ENCODE measurements at places on chromosomes 2 and 18.
A peak's percentile ranks its signal among the peaks of the same experiment; 100 is the strongest.

- DNase-seq, result peak; percentile 13
These were observed 18.4 kb upstream of the PIK3C3 start for GRCh38 chr18:41936471-41937134.

GRCh38 chr2:207632575-207633493 lies 7.6 kb upstream of the METTL21A start:
- no peak for DNase-seq

GRCh38 chr2:198441901-198442300 lies 637.5 kb downstream of the PLCL1 start:
- no peak for DNase-seq

GRCh38 chr2:64284751-64285150 lies 140.5 kb upstream of the PELI1 start:
- no peak for DNase-seq

DNA sequence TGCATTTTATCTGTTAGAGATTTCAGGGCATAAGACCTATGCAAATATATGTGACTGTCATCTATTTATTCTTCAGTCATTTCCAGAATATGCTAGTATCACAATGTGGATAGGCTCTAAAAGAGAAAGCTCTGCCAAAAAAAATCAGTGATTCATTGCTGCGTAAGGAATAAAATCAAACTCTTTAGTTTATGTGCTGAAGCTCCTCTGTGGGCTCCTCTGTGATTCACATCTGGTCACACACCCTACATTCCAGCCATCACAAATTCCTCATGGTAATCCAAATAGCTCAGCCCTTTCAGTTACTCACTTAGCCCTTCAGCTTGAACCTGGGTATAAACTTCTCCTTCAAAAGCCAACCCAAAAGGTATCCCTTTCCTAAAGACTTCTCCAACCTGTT lies 21.4 kb downstream of the DLGAP1 start:
- DNase-seq, result no peak

- no peak for DNase-seq
These were observed 45.6 kb upstream of the PCBP1 start for GRCh38 chr2:70041663-70042062.

DNA sequence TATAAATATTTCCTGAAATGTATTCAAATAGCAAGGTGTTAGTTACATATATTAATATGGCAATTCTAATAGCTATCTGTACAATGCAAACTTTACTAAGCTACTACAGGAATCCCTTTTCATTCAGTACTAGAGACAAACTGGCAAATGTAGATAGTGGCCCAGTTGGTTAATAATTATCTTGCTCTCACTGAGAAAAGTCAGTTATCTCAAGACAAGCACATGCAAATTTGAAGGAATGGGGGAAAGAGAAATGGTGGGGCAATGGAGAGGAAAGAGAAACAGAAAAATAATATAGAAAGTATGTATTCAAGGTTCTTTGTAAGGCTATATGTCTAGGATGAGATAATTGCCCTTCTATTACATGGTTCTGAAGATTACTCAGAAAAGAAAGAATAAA lies 280.0 kb downstream of the FIGN start:
- DNase-seq, result no peak

GRCh38 chr18:26479065-26479680 lies 69.2 kb downstream of the KCTD1 start:
- DNase-seq, result no peak

DNA sequence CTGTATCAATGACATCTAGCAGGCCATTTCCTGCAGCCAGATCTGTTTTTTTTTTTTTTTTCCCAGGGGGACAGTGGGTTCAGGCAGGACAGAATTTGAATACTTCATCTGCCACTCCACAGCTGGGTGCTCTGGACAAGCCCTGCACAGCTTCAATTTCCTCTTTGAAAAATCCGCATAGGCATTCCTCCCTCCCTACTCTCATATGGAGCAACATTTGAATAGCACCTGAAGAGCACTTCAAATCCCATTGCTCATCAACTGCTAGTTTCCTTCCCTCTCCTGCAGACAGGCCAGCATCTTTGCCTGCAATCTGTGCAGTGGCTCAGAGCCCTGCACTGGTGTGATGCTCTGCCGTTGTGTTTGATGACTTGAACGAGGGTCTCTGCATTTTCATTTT lies 326.3 kb downstream of the TSN start:
- DNase-seq, result no peak

- no peak for DNase-seq
These were observed 438.2 kb downstream of the EPHA4 start for GRCh38 chr2:221133941-221134340.

GRCh38 chr2:56811401-56811800 lies 627.6 kb downstream of the CCDC85A start:
- no peak for DNase-seq

GRCh38 chr18:57439985-57440330 lies 4.8 kb downstream of the ONECUT2 start:
- DNase-seq, result no peak

DNA sequence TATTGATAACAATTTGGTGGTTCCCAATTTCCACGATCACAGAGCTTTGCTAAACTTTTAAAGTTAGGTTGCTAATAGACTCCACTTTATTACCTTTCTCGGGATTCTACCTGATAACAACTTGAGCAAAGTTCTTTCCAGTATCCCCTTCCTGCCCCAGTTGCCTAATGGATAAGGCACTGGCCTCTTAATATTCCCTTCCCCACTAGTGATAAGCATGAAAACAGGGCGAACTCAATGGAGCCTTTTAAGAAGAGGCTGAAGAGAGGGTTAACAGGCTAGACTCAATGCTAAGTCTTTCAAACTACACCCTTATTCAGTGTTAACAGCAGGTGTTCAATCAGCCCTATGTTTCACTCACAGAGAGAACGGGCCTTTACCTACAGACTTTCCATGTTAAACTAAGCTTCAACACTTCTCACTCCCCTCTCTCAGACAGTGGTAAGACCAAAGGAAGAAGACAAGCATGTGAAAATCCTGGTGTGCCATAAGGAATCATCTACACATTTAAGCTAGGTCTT lies 75.8 kb downstream of the ANKRD44 start:
- no peak for DNase-seq

- no peak for DNase-seq
These were observed 304.1 kb upstream of the FAM98A start for GRCh38 chr2:33903215-33903614.

DNA sequence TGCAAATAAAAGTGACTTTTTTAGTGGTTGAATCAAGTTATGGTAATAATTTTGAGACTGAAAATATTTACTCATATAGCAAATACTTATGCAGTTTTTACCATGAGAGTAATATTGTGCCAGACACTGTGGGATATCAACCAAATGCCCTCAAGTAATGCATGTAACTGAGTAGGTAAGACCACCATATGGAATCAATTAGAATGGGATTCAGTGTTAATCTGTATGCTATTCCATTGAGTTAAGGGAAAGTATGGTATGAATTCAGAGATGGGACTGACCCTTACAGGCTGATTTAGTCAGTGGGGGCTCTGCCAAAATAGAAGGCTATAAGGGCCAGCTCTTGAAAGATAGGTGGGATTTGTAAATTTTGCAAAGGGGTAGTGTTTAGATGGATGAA lies 131.6 kb downstream of the CCDC85A start:
- no peak for DNase-seq

DNA sequence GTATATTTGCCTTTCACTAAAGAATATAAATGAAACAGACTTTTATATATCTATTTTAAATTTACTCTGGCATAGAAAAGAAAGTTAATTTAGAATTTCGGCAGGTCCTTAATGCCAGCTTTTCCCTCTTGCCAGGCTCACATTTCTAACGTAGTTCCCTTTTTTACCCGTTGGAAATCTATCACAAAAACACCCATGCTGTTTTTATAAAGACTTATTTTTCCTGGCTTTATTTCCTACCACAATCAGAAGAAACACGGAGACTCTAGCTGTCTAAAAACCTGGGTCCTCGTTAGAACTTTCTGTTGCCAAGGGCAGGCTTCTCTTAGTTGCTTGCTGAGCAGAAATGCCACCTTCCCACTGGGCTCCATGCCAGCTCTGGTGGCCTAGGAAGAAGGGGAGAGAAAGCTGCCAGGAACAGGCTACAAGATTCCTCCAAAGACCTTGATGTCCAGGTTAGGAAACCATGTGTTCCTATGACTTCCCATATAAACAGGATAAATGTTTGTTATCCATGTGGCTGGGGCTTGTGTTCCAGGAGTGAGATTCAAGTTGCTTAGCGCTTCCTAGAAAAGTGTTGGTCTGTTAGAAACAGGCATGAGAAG lies 17.8 kb upstream of the TMEM18 start:
- DNase-seq, result no peak

GRCh38 chr2:101111917-101112771 lies 39.0 kb downstream of the TBC1D8 start:
- DNase-seq, result no peak

DNA sequence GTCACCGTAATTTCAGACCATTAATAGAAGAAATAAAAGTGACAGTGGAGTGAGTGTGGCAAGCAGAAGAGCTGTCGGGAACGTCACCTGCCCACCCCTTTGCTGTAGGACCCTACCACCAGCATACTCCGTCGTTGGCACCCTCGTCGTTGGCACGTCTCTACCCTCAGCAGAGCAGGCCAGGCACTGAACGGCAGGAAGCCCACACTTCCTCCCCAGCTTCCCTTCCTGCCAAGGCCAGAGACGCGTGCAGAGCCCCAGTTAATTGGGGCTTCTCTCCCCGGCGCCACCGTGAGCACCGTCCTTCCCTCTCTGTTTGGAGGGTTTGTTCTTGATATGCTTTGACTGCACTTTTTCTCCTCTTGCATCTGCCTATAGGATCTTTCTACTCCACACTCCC lies 27.0 kb upstream of the NFATC1 start:
- DNase-seq, result no peak

DNA sequence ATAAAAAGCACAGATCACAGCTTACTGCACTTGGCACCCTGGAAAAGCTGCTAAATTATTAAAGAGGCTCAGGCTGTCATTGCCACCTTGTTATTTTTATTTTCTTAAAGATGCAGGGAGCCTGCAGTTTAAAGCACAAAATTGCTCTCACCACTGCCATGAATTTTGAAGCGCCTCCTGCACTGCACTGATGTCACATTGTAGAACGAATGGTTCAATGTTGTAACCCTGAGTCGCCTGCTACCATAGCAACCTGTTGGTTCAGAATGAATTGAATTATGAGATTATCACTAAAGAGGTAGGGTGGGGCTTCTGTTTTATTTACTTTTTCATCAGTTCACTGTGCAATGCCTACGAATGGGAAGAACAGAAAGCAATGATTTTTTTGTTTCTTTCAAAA lies 16.5 kb downstream of the SCG2 start:
- DNase-seq, result no peak

DNA sequence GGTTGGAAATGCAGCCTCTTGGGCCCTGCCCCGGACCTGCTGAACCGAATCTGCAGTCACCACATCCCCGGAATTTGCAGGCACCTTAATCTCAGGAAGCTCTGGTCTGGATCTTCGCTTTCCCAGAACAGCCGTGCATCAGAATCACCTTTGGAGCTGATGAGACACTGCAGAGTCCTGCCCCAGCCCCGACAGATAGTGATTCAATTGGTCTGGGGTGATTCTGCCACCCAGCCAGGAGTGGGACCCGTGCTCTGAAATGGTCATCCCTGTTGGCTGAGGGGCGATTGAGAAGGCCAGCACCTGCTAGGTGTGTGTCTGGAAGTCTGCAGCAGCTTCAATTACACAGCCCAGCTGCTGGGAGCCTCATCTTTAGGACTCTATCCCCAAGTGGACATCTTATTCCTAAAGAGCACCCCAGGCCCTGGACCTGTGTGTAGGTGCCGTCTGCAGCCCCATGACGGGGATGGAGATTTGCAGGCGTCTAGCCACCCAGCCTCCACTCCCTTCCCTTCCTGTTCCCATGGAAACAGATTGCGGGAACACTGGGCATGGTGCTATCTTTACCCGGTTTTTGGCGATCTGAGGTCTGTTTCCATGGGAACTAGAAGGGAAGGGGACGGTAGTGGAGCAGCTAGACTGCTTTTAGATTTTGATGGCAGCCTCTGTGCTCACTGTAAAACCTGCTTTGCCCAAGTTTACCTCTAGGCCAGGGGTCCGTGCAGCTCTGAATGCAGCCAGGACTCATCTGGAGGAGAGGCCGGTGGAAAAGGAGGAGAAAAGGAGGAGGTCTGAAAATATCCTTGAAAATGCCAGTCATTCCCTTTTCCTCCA lies 156.1 kb downstream of the LDLRAD4 start:
- no peak for DNase-seq

GRCh38 chr2:184444217-184444616 lies 154.1 kb upstream of the ZNF804A start:
- peak; percentile 77 for DNase-seq

- DNase-seq, result no peak
These were observed 248.4 kb downstream of the HDAC4 start for GRCh38 chr2:239152239-239152915.

DNA sequence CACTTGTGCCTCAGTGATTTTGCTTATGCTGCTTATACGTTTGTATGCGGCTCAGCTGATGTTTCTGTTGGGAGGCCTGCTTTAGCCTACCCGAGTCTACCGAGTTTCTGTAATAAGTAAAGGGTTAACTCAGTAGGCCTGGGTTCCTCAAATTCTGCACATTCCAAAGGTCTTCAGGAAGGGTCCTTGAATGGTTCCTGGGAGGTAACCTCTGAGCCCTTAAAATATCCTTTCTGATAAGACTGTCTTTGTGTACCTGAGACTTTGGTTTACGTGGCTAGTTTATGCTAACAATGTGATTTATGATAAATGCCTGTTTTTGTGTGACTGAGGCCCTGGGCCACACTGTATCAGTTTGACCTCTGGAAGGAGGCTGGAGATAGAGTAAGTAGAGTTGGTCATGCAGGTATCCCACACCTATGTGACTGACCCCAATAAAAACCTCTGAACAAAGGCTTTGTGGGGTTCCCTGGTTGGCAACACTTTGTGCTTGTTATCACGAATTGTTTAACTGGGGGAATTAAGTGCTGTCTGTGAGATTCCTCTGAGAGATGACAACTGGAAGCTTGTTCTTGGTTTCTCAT lies 18.9 kb upstream of the PNPT1 start:
- no peak for DNase-seq

GRCh38 chr2:237423891-237424290 lies 9.9 kb upstream of the COL6A3 start:
- DNase-seq, result no peak

Measured in GM12865 (cell line).